T-helper 2 cell (primary cell): ENCODE measurements at places on chromosomes 1 and 21.

GRCh38 chr1:164644268-164644667 lies 85.3 kb downstream of the PBX1 start:
- DNase-seq: no peak

GRCh38 chr1:231597971-231598370 lies 28.6 kb upstream of the DISC1 start:
- no peak for DNase-seq

- no peak for DNase-seq
Measured at GRCh38 chr1:14778898-14779865, 180.7 kb downstream of the KAZN start.

- no peak for DNase-seq
Measured at GRCh38 chr1:19313961-19314882, 2.1 kb downstream of the SLC66A1 start.

DNA sequence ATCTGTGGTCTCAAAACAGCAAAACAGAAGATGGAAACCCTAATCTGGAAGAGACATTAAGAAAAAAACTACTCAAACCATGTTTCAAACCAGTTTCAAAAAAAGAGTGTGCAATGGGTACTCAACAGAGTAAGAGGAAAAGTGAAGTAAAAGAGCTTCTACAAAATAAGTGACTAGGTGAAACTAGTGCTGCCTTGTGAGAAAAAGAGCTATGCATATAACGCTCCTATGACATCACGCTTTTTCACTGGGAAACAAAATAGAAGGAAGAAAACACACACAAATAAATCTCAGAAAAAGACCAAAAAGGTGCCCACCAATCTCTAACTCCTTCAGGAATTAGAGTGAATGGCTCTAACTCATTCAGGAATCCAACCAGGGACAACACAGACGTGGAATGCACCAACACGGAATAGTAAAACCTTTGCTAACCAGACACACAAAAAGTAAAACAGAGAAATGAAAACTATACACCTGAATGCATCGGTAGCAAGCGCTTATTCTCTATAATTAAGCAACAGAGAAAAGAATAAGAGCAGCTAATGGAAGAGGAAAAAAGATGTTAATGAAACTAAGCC lies 1.3 kb downstream of the FOXJ3 start:
- no peak for DNase-seq

GRCh38 chr1:33087677-33088076 lies 6.7 kb downstream of the AZIN2 start:
- DNase-seq: no peak

DNA sequence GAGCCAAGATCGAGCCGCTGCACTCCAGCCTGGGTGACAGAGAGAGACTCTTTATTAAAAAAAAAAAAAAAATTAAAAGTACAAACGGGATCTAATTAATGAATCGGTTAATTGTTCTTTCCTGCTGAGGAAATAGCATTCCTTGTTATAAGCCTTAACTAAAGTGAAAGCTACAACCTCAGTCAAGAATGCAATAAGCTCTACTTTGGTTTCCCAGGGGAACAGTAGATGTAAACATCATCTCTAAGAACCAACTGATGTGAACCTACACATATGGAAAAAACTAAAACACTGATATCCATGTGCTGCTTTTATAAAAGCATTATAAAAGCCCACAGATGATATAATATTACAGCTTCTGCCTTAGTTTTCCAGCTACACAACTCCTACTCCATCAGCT lies 41.9 kb downstream of the LPGAT1 start:
- DNase-seq: no peak

- DNase-seq: no peak
Measured at GRCh38 chr1:221347706-221348105, 394.2 kb downstream of the DUSP10 start.

- no peak for DNase-seq
Measured at GRCh38 chr1:65904681-65905083, 112.0 kb downstream of the PDE4B start.

GRCh38 chr1:196877964-196878363 lies 9.9 kb upstream of the CFHR4 start:
- no peak for DNase-seq

- no peak for DNase-seq
Measured at GRCh38 chr1:106063510-106063909, 993.0 kb upstream of the PRMT6 start.

DNA sequence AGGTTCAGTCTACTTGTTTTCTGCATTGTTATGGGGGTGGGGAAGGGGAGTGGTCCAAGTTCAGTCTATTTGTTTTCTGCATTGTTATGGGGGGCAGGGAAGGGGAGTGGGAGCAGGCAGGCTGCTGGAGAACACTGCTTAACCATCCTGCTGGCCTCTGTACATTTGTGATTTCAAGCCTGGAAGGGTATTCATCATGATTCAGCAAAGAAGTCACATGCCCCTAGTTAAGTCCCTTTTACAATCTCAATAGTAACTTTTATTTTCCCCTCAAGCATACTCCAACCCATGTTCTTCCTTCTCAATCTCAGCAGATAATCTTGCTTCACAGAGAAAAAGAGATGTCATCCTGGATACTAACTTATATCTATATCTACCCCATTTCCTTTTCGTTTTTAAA lies 7.9 kb downstream of the LYST start:
- DNase-seq: no peak
